Prostate gland (tissue), 2 donors: ENCODE measurements at places on chromosomes 2 and 18. TPM values are rescaled to one million over a fixed set of nuclear protein-coding genes. Genes with fewer than 3 reads are reported as not detected.

The CSRNP3 gene
- 4.0 TPM for total RNA-seq

The LONRF2 gene
- 8.2 TPM for total RNA-seq

The RFX8 gene
- total RNA-seq = not detected

The SERPINB10 gene
- not detected for total RNA-seq

DNA sequence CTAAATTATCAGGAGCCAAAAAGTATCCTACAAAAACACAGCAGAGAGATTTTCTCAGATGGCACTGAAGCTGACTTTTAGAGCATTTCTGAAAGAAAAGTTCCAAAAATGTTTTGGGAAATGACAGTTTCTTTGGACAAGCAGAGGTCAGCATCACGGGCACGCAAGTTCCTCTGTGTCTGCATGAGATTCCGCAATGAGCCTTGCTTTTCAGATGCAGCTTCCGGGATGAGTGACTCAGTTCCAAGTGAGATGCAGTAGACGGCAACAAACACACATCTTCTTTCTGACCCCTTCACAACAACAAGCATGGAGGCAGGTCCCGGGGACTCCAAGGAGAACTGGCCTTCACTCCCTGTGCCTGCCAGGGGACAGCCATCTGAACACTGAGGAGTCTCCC, 76.6 kb downstream of the EIPR1 start:
- no peak for DNase-seq

- DNase-seq = no peak
Measured at GRCh38 chr2:105783972-105784371, 39.3 kb downstream of the NCK2 start.

GRCh38 chr2:233857511-233858141, 3.3 kb upstream of the HJURP start:
- DNase-seq = no peak
